NCI-H1417 treated with DMSO at 0.1 percent for 48 hours (cell line): ENCODE measurements at places on chromosomes 1 and 21.

- peak; percentile 31 for DNase-seq
Measured at GRCh38 chr1:5098981-5099385, 444.6 kb downstream of the AJAP1 start.

DNA sequence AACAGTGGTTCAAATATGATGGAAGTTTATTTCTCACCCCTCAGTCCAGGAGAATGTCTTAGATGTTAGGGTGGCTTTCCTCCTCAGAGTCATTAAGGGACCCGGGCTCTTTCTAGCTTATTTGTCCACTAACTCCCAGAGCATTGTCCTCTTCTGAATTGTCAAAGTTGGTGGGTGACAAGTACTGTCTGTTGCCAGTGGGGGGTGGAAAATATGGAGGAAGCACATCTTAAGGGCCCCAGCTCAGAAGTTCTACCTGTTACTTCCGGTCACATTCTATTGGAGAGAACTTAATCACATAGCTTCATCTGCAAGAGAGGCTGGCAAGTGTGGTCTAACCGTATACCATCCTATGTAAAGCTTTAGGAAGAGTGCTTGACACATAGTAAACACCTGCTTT is 7.1 kb downstream of the CLIC4 start:
- DNase-seq, result no peak

- no peak for DNase-seq
Measured at GRCh38 chr1:212514782-212515181, 82.1 kb downstream of the NENF start.

GRCh38 chr1:57620605-57621004 is 196.7 kb upstream of the DAB1 start:
- DNase-seq, result no peak
